ENCODE measurements at places on chromosomes 1 and 21.

DNA sequence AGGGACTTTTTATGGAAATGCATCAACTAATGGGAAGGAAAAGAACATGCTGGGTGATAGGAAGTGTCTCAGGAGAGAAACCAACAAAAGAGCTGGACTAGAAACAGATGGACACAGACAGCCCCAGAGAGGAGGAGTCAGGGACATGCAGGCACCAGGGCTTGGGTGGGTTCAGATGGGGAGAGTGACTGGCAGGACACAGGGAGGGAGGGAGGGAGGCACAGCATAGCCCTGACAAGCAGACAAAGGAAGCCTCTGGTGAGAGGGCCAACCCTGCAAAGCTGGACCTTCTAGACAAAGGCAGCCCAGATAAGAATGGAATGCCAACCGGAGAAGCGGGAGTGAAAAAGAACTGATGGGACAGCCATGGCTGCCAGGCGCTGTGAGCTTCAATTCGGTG lies 568.8 kb downstream of the AJAP1 start:
- DNase-seq = no peak

- DNase-seq = no peak
Measured at GRCh38 chr1:74498901-74499300, 13.5 kb downstream of the LRRC53 start.

GRCh38 chr1:65112811-65113210 lies 35.2 kb upstream of the AK4 start:
- DNase-seq = no peak

- no peak for DNase-seq
Measured at GRCh38 chr21:37967036-37967435, 50.8 kb upstream of the KCNJ6 start.

DNA sequence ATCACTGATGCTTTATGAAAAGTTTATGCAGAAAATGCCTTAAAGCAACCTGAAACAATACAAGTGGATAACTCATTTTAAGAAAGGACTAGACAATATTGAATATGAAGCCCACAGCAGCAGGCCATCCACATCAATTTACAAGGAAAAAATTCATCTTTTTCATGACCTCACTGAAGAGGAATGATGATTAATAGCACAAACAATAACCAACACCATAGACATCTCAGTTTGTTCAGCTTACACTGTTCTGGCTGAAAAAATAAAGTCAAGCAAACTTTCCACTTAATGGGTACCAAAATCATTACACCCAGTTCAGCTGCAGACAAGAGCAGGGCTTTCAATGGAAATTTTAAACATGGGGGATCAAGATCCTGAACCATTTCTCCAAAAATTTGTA lies 380.6 kb upstream of the NEGR1 start:
- no peak for DNase-seq

- no peak for DNase-seq
Measured at GRCh38 chr1:109425391-109426280, 612 bp downstream of the PSMA5 start.

DNA sequence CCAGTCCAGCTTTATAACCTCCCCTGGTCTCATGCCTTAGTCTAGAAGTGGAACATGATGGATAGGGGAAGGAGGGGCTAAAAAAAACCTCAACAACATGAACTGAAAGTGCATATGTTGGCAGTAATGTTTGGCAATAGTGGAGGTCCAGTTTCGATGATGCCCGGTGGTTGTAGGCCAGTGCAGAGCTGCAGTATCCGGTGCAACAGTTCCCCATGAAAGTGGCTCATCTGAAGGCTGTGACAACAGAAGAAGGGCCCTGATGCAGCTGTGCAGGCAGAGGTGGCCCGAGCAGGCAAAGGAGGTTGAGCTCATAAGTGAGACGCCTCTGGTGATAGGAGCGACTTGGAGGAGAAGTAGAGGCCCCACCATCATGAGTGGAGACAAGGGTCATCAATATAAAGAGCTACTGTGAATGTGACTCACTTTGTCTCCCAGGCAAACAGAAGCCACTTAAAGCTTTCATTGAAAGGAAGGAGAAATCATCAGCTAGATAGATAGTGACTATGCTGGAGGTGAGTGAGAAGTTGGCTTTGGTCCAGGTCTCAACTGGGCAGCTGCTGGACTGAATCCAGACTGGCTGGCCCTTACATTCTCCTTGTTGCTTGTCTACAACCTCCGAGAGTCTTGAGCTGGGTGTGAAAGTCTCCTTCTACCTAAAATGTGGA lies 10.2 kb upstream of the CREG1 start:
- no peak for DNase-seq
